ENCODE measurements at places on chromosomes 2 and 18.
A peak's percentile ranks its signal among the peaks of the same experiment; 100 is the strongest.

- peak; percentile 83 for DNase-seq
These were observed 5.5 kb downstream of the EN1 start for GRCh38 chr2:118841828-118842461.

DNA sequence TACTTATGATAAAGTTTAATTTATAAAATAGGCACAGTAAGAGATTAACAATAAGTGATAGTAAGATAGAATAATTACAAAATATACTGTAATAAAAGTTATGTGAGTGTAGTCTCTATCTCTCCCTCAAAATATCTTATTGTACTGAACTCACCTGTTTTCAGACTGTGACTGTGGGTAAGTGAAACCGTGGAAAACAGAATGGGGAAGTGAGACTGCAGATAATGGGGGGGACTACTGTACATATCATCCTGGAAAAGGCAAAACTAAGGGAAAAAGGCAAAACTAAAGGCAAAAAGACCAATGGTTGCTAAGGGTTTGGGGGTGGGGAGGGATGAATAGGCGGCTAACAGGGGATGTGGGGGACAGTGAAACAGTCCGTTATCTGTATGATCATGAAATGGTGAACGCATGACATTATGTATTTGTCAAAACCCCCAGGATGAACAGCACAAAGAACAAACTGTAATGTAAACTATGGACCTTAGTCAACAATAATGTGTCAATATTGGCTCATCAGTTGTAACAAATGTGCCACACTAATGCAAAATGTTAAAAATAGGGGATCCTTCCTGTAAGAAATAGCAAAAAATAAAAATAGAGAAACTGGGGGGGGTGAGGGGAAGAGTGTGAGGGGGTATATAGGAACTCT is 93.8 kb downstream of the EPB41L3 start:
- DNase-seq: no peak

GRCh38 chr2:159518321-159519005 is 97.9 kb downstream of the BAZ2B start:
- no peak for DNase-seq

GRCh38 chr18:6865251-6865650 is 135.7 kb downstream of the ARHGAP28 start:
- DNase-seq: no peak

DNA sequence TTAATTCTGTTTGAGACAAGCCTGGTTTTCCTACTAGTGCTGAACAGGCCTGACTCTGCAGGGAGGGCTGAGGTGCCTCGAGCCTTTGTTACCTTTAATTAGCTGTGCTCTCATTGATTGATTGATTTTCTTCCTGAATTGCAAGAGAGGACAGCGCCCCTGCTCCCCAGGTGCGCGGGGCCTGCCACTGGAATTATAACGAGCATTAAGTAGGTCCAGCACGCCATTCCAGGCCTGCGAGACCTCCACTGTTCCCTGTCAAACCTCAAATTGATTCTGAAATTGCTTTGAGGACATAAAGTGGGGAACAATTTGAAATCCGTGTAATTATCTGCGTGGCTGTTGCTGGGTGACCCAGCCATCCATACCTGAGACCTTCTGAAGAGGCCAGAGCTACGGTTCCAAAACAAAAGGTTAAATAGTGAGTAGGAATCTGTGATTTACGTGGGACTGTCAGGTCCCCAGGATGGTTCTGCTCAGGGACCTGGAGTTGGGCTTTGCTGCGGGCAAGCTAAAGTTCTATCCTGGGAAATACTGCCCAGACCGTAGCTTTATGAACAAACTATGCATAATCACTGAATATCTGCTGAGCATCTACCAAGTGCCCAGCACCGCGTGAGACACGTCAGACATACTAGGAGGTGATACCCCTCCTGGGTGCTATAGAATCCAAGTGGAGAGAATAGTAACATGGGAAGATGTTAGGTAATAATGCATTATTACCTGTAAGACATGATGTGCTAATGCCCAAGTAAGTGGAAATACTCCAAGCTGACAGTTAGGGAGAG is 104.1 kb downstream of the ZBTB7C start:
- DNase-seq: no peak

- DNase-seq: peak; percentile 85
These were observed 40.4 kb downstream of the EN1 start for GRCh38 chr2:118806797-118807667.

Measured in lower leg skin (tissue), 4 donors.